ENCODE measurements at places on chromosomes 1 and 21. TPM values are rescaled to one million over a fixed set of nuclear protein-coding genes. Genes with fewer than 3 reads are reported as not detected.

GRCh38 chr1:175095978-175096607, 28.5 kb downstream of the TNN start:
- H3K4me3 ChIP-seq = no peak overlapping the region
- H3K36me3 ChIP-seq = no peaks in the 10 kb centered on the region
- no peak overlapping the region for H3K27ac ChIP-seq
- no peak for DNase-seq

GRCh38 chr1:70440642-70441391, 29.7 kb downstream of the CTH start:
- H3K27ac ChIP-seq = no peak overlapping the region
- no peak overlapping the region for H3K4me3 ChIP-seq
- H3K4me1 ChIP-seq = no peaks in the 10 kb centered on the region
- DNase-seq = no peak
- no peaks in the 10 kb centered on the region for H3K36me3 ChIP-seq

- H3K4me3 ChIP-seq = no peak overlapping the region
- no peak for DNase-seq
- H3K4me1 ChIP-seq = no peaks in the 10 kb centered on the region
- no peaks in the 10 kb centered on the region for H3K27me3 ChIP-seq
- peak overlapping the region; percentile 61 for H3K27ac ChIP-seq
Observed at GRCh38 chr1:186059752-186060151, 315.3 kb downstream of the TPR start.

The TMOD4 gene
- polyA plus RNA-seq = 1.5 TPM

The FLG2 gene
- polyA plus RNA-seq = 0.23 TPM

The CD53 gene
- 7.8 TPM for polyA plus RNA-seq

GRCh38 chr1:2394761-2395160, 3.1 kb downstream of the RER1 start:
- no peak overlapping the region for H3K27ac ChIP-seq
- H3K27me3 ChIP-seq = no peaks in the 10 kb centered on the region
- peaks cover 37% of the 10 kb centered on the region for H3K4me1 ChIP-seq
- no peak overlapping the region for H3K4me3 ChIP-seq

The HSD3B2 gene
- not detected for polyA plus RNA-seq
